Central memory CD4-positive, alpha-beta T cell (primary cell): ENCODE measurements at places on chromosomes 1 and 21.

GRCh38 chr1:84899969-84900368, 7.0 kb upstream of the LPAR3 start:
- DNase-seq = no peak

- no peak for DNase-seq
Measured at GRCh38 chr1:51418384-51418959, 88.1 kb upstream of the TTC39A start.

- DNase-seq = no peak
Measured at GRCh38 chr1:75317976-75318375, 183.8 kb downstream of the LHX8 start.

DNA sequence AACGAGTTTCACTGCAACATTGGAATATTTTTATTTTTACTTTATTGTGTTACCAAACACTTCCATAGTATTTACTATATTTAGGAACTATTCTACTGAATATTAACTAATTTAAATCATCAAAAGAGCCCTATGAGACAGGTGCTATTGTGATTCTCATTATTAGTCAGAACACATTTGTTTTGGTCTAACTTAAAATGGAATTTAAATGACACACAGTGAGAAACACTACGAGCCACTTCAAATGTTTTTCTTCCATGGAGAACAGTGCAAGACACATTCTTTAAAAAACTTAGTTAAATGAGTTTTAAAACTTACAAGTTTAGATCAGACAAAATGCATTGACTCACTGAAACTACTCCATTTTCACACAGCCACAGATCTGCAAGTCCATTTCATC, 6.6 kb upstream of the TRAF3IP3 start:
- no peak for DNase-seq

DNA sequence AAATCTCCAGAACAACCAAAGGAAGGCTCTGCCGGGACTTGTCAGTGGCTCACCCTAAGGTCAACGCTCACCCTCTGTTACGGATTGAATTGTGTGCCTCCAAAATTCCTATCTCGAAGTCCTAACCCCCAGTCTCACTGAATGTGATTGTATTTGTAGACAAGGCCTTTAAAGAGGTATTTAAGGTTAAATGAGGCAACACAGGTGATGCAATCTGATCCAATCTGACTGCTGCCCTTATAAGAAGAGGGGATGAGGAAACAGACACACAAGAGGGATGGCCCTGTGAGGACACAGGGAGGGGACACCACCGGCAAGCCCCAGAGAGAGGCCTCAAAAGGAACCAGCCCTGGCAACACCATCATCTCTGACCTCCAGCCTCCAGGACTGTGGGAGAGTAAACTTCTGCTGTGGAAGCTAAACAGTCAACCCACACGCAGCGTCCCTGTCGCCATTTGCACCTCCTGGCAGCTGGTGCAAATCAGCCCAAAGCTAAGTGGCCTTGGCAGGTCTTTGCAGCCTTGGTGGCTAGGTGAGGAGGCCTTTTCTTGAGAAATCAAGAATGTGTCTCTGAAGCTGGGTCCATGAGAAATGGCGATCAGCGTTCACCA, 24.2 kb downstream of the UBASH3A start:
- no peak for DNase-seq

- DNase-seq = no peak
Measured at GRCh38 chr1:170309389-170310013, 163.7 kb downstream of the NTMT2 start.

DNA sequence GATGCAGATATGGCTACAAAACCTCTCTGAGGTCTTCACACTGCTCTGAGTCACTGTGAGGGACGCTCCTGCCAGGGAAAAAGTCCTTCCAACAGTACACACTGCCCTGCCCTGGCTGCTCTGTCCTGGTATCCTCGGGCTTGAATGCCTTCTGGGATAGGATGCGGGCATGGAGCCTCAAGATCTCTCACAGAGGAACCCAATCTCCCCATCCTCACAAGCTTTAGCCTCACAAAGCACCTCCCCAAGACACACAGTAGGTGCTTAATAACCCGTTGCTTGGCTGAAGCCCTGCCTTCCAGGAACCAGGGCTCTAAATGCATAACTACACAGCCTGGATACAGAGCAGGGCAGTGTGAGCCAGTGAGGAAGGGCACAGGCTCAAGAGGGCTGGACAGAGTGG, 9.2 kb downstream of the RAP1GAP start:
- DNase-seq = no peak

DNA sequence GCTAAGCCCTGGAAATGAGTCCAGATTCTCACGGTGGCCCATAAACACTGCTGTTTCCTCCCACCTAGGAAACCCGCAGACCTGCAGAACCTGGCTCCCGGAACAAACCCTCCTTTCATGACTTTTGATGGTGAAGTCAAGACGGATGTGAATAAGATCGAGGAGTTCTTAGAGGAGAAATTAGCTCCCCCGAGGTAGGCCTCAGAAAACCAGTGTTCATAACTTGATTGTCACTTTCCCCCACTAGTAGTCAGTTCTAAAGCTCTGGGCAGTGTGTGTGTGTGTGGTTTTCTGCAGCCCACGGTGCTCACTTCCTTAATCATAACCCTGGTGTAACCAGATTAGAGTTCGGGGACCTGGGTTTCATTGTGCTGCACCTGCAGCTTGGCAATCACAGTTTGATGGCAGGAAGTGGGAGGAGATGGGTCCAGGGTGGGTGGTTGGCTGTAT, 39.1 kb downstream of the CLIC6 start:
- DNase-seq = peak; percentile 19

- DNase-seq = no peak
Measured at GRCh38 chr1:153608089-153608682, 4.8 kb downstream of the S100A16 start.

- DNase-seq = no peak
Measured at GRCh38 chr1:45356186-45356585, 15.9 kb upstream of the MUTYH start.
